ENCODE measurements at places on chromosomes 4 and X. TPM values are rescaled to one million over a fixed set of nuclear protein-coding genes. Genes with fewer than 3 reads are reported as not detected.

Gene NDUFA1
- 52.9 TPM for total RNA-seq

Gene GAB3
- 2.7 TPM for total RNA-seq

Gene LNX1
- 9.1 TPM for total RNA-seq

Gene GLOD5
- total RNA-seq: not detected

Gene ANAPC10
- 22.3 TPM for total RNA-seq

Gene CCDC110
- total RNA-seq: 9.4 TPM

Data from smooth muscle cell of the pulmonary artery (primary cell).